Central memory CD4-positive, alpha-beta T cell (primary cell): ENCODE measurements at places on chromosomes 2 and 18.

DNA sequence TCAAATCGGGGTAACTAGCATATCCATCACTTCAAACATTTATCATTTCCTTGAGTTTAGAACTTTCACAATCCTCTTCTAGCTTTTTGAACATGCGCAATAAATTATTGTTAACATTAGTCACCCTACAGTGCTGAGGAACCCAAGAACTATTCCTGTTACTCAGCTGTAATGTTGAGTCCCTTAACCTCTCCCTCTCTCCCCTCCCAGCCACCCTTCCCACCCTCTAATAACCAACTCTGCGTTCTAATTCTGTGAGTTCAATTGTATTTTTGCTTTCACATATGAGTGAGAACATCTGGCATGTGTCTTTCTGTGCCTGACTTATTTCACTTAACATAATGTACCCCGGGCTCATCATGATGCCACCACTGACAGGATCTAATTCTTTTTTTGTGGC, 78.6 kb upstream of the RANBP2 start:
- DNase-seq = no peak

DNA sequence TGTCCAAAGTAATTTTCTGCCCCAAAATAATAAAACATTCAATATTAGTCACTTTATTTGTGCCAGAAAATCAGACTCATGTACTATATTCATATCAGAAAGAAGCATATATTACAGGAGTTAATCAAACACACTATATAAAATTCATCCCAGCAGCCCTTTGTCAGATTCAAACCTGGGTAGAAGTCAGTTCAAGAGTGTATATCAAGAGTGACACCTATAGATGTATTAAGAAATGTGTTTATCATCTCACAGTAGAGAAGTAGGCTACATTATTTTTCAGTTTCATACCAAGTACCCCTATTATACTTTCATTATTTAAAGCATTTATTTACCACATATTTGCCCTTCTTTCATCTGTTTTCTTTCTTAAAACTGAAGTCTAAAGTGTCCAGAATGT, 193.2 kb upstream of the DDX18 start:
- no peak for DNase-seq

DNA sequence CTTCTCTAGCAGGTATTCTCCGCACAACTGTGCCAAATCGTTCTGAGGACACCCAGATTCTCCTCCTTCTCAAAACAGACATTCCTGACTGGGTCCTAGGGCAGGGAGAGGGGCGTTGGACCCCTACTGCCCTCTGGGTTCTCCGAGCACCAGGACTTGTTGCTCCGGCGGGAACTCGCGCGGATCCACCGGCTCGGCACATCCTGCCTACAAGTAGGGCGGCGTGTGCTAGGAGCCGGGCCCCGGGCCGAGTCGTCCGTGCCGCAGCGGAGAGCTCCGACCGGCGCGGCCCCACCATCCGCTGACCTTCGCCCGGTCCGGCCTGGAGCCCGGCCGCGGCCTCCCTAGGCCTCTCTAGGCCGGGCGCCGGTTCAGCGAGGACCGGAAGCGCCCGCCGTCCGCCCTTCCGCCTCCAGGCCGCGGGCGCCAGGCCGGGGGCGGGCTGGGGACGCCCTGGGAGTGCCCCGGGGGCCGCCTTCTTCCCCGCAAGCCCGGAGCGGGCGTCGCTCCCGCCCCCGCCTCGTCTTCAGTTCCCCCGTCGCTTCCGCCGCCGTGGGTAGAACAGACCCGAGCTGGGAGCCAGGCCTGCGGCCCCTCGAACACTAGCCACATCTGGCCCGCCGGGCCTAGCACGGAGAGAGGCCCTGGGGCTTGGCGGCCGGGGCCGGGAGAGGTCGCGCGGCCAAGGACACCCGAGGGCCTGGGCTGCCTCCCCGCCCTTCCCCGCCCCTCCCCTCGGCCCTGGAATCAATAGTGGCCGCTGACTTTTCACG, 7.6 kb upstream of the ONECUT2 start:
- DNase-seq = no peak

GRCh38 chr2:109633284-109633961, 19.3 kb downstream of the SOWAHC start:
- DNase-seq = no peak

GRCh38 chr18:22951823-22952222, 18.7 kb downstream of the RBBP8 start:
- no peak for DNase-seq

GRCh38 chr2:145807554-145807953, 1287.6 kb upstream of the ZEB2 start:
- DNase-seq = no peak

DNA sequence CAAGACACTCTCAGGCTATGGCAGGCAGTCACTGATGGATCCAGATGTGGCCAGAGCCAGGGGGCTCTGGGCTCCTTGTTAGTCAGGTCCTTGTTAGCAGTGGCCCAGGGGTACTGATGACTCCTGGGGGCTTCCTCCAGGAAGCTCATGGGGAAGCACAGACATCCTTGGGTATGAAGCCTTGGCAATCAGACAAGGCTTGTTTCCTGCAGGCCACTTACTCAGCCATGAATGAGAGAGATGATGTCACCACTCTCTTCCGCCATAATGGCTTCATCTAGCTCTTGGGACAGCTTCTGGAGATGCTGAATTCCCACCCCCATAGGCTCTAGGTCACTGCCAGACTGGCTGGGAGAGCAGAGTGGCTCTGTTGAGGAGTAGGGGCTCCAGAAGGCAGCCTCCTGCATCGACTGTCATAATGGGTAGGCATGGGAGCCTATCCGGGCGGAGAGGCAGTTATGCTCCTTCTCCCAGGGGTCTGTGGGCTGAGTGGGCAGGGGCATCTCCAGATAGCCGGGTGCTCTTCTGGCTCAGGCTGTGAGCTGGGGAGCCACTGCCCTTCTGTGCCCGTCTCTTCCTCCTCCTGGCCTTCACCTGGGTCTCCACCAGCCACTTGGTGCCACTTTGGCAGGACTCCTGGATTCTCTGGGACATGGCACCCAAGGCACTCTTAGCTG, 40.2 kb upstream of the BMPR2 start:
- no peak for DNase-seq

DNA sequence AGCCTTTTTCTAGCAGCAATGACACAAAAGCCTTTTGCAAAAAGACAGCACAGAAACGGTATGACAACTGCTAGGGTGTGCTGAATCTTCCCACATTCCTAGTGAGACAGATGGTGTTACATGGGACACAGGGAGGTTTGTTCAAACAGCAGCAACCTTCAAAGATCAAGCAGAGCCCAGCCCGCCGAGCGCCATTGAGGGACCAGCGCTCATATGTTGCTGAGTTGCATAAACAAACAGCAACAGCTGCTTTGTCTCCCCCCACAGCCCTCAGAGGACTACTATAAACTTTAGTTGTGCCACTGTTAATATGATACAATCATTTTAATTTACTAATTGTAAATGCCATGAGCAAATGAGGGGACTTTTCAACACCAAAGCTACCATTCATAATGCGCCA, 117.7 kb downstream of the ZEB2 start:
- DNase-seq = no peak

DNA sequence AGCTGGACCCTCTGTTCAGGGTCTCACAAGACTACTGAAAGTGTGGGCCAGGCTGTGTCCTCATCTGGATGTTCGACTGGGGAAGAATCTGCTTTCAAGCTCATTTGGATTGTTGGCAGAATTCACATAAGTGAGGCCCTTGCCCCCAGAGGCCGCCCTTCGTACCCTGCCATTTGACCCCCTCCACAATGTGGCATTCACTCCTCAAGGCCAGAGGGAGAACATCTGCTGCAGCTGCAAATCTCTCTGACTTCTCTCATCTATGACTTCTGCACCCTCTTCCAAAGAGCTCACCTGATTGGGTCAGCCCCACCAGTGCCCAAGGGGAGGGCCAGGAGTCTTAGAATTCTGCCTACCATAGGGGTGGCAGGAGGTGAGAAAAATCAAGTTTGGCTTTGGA, 3.9 kb upstream of the CNDP2 start:
- DNase-seq = no peak

- DNase-seq = no peak
These were observed 257.6 kb upstream of the RAB6C start for GRCh38 chr2:129721846-129722245.

DNA sequence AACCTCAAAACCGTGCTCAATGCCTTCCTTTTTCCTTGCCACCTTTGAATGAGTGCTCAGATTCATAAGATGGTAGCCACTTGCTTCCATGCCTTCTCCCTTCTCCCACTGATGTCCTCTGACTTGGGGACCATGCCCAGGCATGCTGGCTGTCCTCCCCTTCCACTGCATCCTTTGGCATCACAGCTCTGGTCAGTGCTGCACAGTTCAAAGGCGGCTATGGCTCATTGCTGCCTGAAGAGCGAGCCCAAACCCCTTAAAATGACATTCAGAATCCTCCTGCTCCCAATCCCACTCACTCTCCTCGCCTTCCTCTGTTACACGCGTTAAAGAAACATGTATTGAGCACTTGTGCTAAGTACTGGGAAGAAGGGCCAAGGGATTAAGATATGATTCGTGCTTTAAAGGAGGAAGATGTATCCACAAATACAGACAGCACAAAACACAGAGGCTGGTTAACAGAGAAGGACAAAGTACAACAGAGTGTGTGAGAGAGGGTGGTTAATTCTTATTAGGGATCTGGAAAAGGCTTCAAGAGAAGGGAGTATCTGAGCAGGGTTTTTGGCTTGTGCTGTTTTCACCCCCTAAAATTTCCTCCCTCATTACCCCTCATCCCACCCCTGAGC, 81.8 kb downstream of the CERKL start:
- no peak for DNase-seq

GRCh38 chr2:25790074-25790790, 88.1 kb downstream of the ASXL2 start:
- peak; percentile 4 for DNase-seq

DNA sequence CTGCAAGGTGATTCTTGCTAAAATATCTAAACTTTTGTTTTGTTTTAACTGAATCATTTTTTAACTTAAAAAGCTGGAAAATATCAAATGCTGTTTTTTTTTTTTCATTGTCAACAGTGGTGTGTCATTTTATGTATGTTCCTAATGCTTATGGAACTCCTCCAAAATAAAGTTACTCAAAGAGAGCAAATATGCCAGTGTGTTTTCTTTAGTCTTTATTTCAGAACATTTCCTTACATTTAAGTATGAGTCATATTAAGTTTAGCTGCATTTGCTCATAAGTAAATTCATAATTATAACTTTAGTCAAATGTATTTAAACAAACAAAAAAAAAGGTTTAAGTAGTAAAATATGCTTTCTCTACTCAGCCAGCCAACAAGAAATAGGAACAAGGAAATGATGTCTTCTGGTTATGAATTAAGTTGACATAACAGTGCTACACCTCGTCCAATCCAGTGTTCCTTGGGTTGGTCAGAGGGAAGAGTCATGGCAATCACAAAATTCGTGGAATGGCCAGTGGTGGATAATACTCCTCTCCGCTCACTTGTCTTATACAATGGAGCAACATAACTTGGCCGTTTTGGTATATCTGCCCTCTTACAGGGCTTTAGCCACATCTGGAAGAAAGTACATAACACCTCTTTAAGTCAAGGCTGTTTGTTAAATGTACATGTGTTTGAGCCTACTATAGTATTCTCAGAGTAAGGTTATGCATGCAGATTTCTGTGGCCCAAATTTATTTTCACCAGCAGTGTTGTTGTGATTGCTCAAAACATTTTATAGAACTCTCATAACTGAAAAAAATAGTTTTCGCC, 80.7 kb downstream of the SLC39A10 start:
- DNase-seq = no peak

GRCh38 chr2:137969418-137969765, 5.1 kb downstream of the HNMT start:
- DNase-seq = no peak

DNA sequence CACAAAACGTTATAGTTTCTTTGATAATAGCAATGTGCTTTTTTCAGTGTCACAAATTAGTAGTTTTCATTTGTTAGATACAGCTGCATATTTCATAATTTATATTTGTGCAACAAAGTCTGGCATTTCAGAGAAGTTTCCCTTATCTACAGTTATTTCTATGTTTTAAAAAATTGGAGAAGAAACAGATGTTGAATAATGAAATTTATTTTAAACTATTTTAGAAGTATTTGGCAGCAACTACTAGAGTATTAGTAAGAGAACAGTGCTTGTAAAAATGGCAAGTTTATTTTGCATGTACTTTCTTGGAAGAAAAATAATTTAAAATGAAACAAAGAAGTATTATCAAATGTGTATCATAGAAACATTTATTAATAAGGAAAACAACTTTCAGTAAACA, 68.6 kb upstream of the COL5A2 start:
- no peak for DNase-seq

DNA sequence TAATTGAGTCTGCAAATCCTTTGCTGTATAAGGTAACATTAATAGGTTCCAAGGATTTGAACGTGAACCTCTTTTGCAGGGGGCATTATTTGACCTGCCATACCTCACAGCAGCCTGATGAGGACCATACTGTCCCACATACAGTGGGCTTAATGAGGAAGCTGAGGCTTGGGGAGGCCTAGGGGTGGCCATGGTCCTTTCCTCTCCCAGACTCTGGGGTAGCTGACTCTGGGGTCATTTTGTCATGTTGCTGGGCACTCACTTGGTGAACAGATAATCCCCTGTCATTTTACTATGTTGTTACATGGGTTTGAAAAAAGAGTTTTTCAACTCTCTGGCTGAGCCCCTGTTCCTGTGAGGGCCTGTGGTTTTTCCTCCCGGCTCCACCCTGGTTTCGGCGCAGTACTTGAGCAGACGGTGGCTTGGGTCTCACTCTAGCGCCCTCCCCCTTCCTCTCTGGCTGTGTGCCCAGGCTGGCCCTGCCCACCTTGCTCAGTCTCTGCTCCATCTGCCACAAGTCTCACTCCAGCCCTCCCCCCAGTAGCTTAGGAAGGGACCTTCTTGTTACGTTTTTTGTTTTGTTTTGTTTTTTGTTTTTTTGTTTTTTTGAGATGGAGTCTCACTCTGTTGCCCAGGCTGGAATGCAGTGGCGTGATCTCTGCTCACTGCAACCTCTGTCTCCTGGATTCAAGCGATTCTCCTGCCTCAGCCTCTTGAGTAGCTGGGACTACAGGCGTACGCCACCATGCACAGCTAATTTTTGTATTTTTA, 21.0 kb downstream of the INPP4A start:
- peak; percentile 85 for DNase-seq

- DNase-seq = no peak
These were observed 58.7 kb downstream of the MYO3B start for GRCh38 chr2:170236680-170237047.

GRCh38 chr2:19536136-19536535, 177.7 kb upstream of the OSR1 start:
- DNase-seq = no peak

GRCh38 chr2:193867454-193867853, 1672.7 kb upstream of the TMEFF2 start:
- DNase-seq = no peak
